ENCODE measurements at places on chromosomes 1 and 21.

DNA sequence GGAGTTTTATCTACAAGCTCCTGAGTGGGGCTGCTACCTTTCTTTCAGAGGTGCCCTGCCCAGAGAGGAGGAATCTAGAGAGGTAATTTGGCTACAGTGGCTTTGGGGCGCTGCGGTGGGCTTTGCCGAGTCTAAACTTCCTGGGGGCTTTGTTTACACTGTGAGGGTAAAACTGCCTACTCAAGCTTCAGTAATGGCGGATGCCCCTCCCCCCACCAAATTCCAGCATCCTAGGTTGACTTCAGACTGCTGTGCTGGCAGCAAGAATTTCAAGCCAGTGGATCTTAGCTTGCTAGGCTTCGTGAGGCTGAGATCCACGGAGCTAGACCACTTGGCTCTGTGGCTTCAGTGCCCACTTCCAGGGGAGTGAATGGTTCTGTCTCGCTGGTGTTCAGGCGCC lies 43.9 kb downstream of the SWT1 start:
- no peak for DNase-seq

DNA sequence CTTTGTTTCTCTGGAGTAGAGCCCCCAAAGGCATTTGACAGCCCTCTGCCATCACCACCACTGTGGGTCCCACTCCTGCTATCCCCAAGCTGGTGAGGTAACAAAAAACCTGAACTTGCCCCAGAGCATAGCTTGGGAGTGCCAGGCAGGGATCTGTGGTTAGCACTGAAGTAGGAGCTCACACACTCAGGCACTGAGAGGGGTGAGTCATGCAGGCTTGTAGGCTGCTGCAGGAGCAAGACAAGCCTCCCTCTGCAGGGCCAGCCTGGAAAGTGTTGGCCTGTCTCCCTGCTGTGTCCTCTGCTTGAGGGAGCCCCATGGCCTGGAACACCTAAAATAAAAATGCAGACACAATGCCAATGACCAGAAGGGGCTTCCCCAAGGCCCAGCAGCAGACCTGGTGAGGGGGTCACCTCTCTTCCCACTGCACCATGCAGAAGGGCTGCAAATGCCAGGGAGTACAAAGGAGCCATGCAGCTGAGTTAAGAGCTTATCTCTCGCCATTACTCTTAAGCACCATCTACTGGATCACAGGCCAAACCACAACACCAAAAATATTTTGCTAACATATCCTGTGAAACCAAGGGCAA lies 108.9 kb upstream of the POGK start:
- no peak for DNase-seq

GRCh38 chr1:25192154-25192553 lies 40.1 kb downstream of the SYF2 start:
- no peak for DNase-seq

DNA sequence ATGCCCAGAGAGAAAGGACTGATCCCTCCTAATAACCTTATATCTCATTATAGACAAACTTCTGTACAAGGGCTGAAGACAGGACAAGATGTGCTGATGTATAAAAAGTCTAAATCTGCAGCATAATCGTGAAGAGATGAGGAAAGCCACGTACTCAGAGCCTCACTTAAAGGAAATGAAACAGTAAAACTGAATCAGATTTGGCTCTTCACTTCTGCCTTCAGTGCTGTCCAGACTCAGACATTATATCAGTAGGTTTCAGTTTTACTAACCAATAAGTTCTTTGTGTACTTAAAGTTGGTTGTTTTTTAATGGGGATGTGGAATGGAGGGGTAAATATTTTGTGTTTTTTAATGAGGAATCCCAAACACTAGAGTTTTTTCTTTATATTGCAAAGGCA lies 45.3 kb upstream of the RGS1 start:
- DNase-seq: no peak

- peak; percentile 79 for DNase-seq
Observed at GRCh38 chr1:226827968-226828513, 42.4 kb upstream of the PSEN2 start.

GRCh38 chr1:236997882-236998281 lies 6.4 kb downstream of the MT1HL1 start:
- no peak for DNase-seq

GRCh38 chr1:235703506-235703905 lies 53.9 kb upstream of the GNG4 start:
- no peak for DNase-seq

GRCh38 chr1:34867415-34867814 lies 7.9 kb upstream of the SMIM12 start:
- no peak for DNase-seq

DNA sequence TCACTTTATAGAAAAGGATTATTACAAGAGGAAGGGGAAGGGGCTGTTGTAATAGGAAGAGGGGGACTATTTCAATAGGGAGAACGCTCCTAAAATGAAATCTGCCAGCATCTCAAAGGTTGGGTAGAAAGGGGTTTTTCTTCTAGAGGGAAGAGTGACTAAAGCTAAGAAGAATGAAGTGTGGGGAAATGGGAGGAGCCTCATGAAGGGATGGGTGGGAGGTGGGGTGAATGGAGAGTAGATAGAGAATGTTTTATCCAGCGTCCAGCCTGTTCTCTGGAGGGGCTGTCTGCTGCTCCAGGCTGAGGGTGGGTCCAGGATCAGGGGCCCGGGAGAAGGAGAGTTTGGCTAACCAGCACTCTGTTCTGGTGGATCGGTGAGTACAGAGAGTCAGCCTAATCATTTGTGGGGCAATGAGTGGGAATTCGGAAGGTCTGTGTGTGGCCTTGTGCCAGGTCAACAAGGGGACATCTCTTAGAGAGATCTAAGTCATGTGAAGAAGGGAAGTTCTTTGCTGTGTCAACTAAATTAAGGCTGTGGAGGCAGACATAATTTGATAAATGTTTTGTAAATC lies 25.2 kb downstream of the VN1R5 start:
- DNase-seq: no peak

DNA sequence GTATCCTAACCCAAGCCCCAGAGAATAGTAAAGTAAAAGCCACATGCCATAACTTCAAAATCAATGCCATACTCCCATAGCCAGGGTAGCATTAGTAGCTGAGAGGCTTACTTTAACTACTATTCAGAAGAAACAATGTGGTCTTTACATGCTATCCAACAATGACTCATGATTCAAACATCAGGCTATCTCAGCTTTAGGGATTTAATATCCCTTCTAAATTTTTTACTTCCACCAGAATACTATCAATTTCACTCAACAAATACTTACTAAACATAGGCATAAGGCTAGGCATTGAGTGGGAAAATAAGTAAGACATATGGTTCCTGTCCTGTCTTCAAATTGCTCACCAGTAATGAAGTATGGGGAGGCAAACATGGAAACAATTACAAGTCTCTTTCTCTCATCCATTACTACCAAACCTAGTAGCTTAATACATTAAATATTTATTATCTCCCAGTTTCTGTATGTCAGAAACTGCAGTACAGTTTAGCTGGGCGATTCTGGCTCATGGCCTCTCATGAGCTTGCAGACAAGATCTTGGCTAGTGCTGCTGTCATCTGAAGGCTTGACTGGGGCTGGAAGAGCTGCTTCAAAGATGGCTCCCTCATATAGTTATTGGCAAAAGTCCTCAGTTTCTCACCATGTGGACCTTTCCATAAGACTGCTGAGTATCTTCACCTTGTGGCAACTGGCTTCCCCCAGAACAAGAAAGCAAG lies 30.7 kb downstream of the EVI5 start:
- no peak for DNase-seq

GRCh38 chr1:4516596-4516995 lies 137.8 kb upstream of the AJAP1 start:
- DNase-seq: no peak

DNA sequence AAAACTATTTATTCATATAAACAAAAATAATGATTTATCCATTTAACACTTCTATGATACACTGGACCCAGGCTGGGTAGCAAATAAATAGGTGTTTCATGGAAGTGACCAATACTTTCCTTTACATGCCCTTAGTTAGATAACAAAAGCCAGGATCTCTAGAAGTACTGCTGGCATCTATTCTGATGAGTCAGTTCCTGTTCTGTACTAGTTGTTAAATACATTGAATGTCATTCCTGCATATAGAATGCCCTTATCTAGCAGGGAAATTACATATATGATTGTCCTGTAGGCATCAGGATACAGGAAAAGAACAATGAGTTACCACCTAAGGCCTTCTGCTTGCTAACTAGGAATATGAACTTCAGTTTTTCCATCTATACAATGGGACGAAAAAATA lies 130.8 kb downstream of the HFM1 start:
- DNase-seq: no peak

DNA sequence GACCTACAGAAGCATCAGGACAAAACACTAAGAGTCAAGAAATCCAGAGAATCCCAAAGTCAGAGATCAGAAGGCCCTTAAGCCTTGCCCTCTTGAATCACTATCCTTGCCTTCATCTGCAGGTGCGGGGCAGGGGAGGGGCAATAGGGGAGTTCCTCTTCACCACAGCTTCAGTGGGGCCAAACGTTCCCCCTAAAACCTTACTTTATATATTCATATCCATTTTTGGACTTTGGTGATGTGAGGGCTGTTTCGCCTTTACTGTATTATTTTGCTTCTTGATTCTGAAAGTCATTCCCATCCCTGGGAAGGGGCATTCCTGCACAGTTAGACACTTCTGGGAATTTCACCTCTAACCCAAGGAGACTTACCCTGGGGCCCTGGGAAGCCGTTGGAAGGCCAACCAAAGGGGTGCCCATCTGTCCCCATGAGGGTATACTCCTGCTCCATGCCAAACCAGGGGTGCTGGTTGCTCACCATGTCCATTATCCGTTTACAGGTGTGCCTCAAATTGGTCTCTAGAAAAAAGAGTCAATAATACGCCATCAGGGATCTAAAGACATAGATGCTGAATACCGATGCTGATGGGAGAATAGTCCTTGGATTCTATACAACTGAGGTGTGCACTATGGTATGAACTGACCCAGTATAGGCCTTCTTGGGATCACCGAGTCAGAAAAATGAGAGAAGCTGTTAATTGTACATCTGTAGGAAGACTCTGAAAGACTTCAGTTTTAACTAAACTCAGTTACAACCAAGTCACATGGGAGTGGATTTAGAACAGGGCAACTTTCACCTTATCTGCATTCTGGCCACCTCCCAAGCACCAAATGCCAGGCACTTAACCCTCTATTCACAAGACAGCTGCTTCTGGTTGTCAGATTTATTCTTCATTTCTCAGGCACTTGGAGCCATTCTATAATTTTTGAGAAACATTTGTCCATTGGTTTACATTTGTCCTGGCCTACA lies 5.4 kb downstream of the GLUL start:
- no peak for DNase-seq

- no peak for DNase-seq
Observed at GRCh38 chr1:16318555-16318954, 33.7 kb downstream of the FBXO42 start.

DNA sequence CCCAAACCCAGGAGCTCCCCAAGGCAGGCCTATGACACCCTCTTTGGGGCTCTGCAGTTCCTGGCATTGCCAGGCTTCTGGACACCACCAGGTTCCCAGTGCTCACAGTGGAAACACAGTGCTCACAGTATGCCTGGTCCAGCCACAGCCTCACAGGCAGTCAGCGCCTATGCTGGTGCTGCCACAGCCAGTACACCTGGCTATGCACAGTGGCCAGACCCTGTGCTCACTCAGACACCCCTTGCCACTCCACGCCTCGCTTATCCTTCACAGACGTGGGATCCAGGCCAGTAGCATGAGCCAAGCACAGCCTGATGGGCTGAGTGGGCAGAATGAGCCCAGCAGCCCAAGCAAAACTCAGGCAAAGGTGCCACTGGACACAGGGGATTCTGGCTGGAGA lies 579.2 kb upstream of the ADGRL2 start:
- no peak for DNase-seq

DNA sequence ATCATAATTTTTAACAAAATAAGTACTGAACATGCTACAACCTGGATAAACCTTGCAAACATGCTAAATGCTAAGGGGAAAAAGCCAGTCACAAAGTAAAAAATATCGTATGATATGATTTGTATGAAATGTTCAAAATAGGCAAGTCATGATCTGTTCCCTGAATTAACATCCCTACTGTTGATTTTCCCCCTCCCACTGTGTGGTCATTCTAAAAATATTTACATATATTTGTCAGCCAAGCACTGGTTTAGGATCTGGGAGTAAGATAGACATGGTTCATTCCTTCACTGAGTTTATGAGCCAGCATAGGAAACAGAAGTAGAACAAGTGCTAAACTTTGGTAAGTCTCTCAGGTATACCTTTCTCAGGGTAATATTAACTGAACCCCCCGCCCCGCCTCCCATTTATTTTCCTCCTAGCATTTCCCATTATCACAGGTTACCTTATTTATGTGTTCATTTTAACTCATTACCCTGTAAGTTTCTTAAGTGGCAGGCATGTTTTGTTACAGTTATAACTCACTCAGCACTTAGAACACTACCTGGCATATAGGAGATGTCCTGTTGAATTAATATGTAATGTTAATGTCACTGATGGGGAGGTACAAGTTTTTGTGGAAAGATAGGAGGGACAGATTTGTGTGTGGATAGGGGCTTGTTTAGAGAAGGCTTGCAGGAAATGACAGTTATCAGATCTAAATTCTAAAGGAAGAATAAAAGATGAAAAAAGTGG lies 12.3 kb downstream of the UQCRH start:
- DNase-seq: no peak

DNA sequence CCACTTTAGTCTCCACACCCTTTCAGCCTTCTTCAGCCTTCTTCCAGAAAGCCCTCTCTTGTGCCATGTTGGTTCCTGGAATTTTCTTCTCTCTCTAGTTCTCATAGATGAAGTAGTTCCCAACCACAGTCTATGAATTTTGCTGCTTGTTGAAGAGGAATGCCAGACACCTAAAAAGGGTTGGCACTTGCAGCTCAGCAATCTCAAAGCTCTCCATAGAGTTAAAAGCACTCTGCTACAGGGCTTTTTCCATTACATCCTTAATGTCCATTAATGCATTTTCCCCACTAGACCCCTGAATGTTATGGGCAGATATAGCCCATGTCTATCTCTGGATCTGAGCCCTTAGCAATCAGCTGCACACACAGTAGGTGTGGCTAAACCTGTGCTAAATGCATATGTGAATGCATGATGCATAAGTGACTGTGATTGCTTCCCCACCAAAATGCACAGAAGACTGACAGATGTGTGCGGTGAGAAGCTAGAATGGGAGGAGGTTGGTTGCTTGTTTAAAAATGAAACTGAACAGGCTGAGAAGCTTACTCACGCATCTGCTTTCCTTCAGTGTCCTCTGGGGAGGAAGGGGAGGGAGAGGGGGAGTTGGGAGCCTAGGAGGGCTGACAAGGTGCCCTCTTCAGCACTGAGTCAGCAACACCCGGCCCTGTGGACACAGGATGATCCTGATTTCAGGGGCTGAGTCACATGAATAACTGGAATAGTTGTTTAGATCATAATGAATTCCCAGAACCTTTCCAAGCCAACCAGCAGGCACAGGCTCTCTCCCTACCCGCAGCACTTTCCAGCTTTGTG lies 146.1 kb upstream of the FGGY start:
- no peak for DNase-seq

DNA sequence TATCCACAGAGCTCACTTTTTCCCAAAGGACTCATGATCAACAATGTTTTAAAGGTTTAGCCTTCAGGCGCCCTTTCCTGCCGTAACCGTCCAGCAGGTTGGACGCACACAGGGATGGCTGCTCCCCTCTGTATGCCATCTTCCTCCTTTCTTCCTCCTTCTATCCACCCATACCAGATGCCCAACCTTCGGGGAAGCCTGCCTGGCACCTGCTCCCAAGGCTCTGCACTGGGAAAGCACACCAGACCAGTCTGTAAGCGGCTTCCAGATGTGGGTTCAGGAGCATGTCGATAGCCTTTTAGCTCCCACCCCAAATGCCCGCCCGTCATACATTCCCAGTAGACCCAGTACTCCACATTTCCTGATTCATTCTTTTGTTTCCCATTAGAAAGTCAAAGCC lies 52.9 kb downstream of the STUM start:
- no peak for DNase-seq

GRCh38 chr1:150548632-150549495 lies at the start of gene ADAMTSL4:
Gene ADAMTSL4, plus strand, starts transcription at chr1:150549408. Its CDS starts 2,881 bp downstream, at chr1:150552289.
- no peak for DNase-seq

Measured in left renal pelvis (tissue), 4 donors.